Neuronal stem cell (in vitro differentiated cells): ENCODE measurements at places on chromosomes 3 and 15.

DNA sequence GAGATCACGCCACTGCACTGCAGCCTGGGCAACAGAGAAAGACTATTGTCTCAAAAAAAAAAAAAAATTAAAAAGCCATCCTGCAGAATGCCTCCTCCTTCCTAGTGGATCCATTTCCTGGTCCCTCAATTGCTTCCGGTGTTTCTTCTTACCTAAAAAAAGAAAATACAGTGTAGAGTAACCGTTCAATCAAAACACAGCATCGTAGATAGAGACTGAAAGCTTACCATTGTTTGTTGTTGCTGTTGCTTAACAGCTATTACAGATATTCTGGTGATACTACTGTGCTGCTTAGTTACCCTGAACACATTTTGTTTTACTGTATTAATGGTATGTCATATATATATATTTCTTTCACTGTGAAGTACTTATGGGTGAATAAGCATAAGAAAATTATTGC is 105.5 kb upstream of the LRRFIP2 start:
- no peak for DNase-seq

DNA sequence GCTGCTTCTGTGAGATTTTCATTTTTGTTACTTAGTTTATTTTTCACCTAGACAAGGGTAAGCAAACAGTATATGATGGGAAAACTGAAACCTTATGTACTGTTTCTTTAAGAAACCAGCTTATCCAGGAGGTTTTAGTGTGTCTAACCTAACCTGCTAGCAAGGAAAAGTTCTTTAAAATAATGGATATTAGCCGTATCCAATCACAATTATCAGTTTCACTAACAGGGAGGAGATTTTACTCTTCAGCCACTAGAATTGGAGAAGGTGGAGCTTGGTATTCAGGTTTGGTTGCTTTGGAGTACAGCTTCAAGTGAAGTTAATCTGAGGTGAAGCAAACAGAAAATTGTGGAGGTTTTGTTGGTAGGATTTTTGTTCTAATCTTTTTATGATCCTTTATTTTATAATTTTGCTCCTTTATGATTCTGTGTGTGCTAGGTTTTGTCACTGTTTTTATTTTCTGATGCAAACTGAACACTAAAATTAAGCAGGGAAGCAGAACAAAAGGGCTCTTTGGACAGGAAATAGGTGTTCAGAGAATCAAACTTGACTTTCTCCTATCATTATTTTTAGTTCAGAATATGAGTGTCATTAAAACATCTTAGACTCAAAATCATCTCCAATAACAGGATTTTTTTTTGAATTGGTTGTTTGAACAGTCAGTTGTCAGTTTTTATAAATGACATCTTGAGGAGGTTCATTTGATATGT is 13.0 kb downstream of the ZFAND6 start:
- peak; percentile 68 for DNase-seq

- DNase-seq: peak; percentile 32
Observed at GRCh38 chr3:89246326-89246725, 138.9 kb downstream of the EPHA3 start.

DNA sequence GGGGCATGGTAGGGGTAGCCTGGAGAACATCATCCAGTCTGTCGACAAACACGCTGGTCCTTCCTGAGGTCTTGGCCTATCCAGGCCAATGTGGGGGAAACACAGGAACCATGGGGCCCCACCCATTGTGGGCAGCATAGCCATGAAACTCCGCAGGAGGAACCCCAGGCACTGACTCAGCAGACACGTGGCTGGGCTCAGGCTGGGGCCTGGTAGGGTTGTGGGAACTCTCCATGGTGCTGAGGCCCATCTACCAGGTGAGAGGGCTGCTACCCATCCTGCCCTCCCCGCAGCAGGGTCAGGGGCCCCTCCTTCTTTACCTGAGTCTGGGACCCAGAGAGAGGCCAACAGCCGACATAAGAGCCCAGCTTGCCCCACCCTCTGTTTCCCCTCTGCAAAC is 22.6 kb upstream of the CACNA2D2 start:
- no peak for DNase-seq

DNA sequence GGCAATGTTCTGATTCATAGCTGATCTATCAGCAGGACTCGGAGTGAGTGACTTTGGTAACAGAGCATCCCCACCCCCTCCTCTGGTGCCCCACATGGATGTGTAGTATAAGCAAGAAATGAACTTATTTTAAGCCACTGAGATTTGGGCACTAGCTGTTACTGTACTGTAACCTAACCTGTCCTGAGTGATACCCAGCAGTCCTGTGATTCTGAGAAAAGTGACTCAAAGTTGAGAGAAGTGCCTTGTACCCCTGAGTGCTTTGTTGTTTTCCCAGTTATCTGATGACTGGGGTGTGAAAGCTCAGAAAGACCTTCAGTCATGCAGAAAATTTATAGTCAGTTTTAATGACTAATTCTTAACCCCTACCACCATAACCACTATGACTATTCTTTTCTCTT is 439.9 kb upstream of the RBMS3 start:
- DNase-seq: no peak
